ENCODE measurements at places on chromosomes 12 and 14.
A peak's percentile ranks its signal among the peaks of the same experiment; 100 is the strongest.

DNA sequence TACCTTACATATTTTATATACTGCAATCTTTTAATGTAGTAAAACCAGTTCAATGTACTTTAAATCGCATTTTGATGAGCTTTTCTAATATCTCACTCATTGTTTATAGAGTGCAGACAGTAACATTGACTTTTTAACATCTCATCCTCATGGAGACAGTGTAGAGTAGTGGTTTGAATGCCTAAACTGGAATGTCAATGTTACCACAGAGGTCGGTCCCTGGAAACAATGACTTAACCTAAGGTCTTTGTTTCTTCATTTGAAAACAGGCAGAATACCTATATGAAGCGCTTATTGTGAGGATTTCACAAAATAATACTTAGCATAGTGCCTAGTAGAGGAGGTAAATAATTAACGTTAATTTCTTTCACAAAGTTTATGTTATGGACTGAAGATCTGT lies 5.0 kb downstream of the CDK17 start:
- DNase-seq, result no peak

GRCh38 chr12:29961231-29961630 lies 177.5 kb upstream of the TMTC1 start:
- peak; percentile 36 for DNase-seq

DNA sequence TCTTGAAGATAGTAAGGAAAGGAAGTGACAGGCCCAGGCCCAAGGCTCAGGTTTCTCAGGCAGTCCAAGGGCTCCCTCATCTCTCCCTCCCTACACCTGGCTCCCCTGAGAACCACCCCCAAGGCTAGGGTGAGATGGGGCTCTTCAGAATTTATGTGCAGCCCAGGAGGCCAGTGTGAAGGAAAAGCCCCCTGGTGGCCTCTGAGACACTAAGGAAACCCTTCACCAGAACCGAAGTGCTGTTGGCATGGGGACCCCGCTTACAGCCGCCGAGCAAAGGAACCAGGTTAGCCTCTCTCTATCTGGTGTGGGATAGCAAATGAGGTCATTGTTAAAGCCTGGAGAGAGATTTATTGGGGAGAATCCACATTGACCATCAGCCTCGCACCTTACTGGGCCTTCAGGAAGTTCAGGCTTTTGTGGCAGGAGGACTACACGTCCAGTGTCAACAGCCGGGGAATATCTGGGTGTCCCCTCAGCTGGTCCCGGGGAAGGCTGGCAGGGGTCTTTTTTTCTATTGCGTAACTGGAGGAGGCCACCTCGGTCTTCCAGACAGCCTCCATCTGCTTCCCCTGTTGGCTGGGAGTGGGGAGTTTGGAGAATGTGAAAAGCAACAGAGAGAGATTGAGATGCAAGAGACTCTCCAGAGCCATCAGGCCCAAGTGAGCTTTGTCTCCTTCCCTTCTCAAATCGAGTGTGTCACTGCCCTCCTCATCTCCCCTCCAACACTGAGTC lies 18.1 kb downstream of the FAM186B start:
- DNase-seq, result no peak

DNA sequence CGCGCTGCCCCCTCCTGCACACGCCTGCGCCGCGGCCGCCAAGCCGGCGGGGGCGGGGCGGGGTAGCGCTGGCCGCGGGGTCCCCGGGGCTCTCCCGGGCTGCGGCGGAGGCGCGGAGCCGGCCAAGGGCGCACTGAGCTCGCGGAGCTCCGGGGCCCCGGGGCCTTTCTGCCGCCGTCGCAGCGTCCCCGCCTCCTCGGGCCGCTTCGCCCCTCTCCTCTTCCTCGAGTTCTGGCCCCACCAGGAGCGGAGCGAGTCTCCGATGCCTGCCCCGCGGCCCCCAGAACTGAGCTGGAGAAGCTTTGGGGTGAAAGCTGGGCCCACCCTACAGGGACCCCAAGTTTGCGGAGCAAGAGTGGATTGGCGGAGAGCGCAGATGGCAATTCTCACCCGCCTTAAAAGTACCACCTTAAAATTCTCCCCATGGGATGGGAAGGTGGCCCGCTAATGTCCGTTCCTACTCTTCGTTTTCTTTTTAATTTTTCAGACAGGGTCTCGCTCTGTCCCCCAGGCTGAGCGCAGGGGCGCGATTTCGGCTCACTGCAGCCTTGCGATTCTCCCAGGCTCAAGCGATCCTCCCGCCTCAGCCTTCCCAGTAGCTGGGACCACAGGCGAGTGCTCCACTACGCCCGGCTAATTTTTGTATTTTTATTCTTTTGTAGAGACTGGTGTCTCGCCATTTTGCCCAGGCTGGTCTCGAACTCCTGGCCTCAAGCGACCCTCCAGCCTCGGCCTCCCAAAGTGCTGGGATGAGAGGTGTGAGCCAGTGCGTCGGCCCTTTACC lies 129.6 kb downstream of the NDUFA12 start:
- DNase-seq, result no peak
